A549 (cell line): ENCODE measurements at places on chromosomes 1 and 21.

DNA sequence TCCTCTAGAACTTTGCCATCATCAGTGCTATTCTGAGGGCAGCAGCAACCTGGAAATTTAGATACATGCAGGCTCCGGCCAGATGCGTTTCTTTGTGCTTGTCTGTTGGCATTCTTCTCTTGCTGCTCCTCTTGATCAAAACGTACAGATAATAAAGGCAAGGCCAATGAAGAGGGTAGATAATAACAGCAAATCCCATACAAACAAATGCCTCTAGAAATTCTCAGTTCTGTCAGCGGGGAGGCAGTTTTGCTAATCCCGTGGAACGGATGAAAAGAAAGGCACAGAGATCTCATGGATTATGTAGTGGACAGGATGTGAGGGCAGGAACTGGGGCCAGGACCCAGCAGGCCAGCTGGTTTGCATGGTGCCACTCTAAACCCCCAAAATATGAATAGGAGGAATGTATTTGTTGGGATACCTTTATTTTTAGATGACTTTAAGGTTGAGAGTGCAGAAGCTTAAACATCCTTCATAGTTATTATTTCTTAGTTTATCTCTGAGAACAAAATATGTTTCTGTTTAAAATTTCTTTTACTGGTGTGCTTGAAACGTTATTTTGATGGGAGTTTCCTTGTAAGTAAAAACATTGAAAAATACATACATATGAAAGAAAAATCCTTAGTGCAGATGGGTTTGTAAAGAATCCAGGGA, 1.5 kb downstream of the ITSN1 start:
- DNase-seq = no peak

GRCh38 chr1:36737038-36737555, 254.4 kb upstream of the CSF3R start:
- DNase-seq = no peak

GRCh38 chr1:223504741-223505140, 111.5 kb downstream of the CCDC185 start:
- DNase-seq = no peak

- no peak for DNase-seq
Observed at GRCh38 chr1:156874572-156875340, 14.1 kb downstream of the NTRK1 start.

GRCh38 chr1:36390411-36390810, 4.7 kb upstream of the STK40 start:
- DNase-seq = no peak

GRCh38 chr1:232260861-232261260, 369.1 kb downstream of the SIPA1L2 start:
- DNase-seq = no peak

- no peak for DNase-seq
Observed at GRCh38 chr1:171218661-171219060, 29.6 kb upstream of the FMO1 start.
